ENCODE measurements at places on chromosomes 6 and 20.
A peak's percentile ranks its signal among the peaks of the same experiment; 100 is the strongest.

- peak; percentile 93 for DNase-seq
Measured at GRCh38 chr20:1434571-1435336, 31.9 kb downstream of the NSFL1C start.

- DNase-seq: no peak
Measured at GRCh38 chr6:37491830-37492208, 7.9 kb downstream of the CCDC167 start.

- no peak for DNase-seq
Measured at GRCh38 chr6:130239755-130240154, 17.0 kb upstream of the SAMD3 start.

DNA sequence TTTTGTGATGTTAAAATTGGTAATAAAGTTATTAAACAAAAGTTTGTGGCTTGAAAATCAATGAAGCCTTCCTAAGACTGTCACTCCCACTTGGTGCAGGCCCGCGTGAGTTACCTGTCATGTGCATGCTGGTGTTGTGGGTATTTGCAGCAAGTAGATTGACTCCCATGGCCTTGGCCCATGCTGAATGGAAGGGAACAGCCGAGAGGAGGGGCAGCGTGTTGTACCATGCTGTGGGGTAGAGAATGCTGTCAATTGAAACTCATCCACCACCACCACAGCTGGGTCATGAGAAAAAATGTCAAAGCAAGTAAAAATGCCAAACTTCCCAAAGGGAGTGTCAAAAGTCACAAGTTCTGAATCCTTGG is 12.7 kb upstream of the VNN1 start:
- no peak for DNase-seq

GRCh38 chr20:21280522-21281016 is 22.6 kb upstream of the XRN2 start:
- no peak for DNase-seq

DNA sequence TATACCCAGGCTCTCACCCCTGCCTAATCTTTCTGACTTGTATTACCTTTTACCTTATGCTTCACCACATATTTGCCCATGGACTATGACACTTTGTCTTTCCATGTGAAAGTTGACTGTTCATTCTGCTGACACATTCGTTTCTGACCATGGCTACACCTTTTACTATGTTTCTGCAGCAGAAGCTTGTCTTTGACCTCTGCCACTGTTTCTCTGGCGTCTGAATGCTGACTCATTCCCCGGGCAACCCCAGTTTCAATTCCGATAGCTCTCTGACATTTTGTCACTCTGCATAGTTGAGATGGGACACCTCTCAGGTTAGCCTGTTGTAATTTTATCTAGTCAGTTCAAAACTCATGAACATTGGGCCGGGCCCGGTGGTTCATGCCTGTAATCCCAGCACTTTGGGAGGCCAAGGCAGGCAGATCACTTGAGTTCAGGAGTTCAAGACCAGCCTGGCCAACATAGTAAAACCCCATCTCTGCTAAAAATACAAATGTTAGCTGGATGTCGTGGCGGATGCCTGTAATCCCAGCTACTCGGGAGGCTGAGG is 50.7 kb downstream of the SLC26A8 start:
- DNase-seq: no peak

- no peak for DNase-seq
Measured at GRCh38 chr6:34352305-34352937, 40.0 kb downstream of the NUDT3 start.

- DNase-seq: no peak
Measured at GRCh38 chr6:122788663-122789181, 336 bp upstream of the SMPDL3A start.

GRCh38 chr6:85479208-85479607 is 29.3 kb downstream of the NT5E start:
- DNase-seq: no peak

GRCh38 chr6:157773248-157773773 is 49.7 kb upstream of the SNX9 start:
- DNase-seq: no peak

- DNase-seq: no peak
Measured at GRCh38 chr6:151075930-151076555, 163.7 kb upstream of the AKAP12 start.

DNA sequence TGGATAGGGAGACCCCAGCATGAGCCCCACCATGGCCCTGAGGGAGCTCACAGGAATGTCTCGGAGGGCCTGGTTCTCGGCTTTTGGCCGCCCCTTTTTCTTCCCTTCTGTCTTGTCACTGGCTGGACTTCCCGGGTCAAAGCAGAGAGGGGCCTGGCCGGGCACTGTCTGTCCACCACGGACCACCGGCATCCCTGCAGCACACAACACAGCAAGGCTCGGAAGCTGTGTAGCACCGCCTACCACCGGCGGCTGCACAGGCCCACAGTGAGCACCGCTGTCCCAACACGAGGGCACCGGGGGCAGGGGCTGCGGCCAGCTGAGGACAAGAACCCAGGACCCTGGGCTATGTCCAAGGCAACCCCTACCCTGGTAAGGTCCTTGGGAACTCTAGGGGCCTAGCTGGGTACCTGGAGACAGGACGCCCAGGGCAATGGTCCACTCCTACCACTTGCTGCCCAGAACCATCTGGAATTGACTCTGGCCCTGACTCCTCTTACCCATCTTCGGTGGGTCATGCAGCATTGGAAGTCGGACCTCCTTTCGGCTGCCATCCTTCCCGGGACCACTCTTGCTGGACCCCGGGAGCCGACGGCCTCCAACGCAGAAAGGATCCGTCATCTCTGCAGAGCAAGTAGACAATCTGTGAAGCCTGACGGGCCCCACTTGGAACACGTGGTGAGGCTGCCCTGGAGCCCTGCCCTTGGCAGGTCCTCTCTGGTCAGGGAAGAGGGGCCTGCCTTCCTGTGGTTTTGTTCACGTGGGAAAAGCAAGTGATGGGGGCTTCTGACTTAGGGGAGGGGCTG is 2.2 kb downstream of the ZNF512B start:
- no peak for DNase-seq

- DNase-seq: no peak
Measured at GRCh38 chr20:23061734-23062561, 12.5 kb upstream of the THBD start.

DNA sequence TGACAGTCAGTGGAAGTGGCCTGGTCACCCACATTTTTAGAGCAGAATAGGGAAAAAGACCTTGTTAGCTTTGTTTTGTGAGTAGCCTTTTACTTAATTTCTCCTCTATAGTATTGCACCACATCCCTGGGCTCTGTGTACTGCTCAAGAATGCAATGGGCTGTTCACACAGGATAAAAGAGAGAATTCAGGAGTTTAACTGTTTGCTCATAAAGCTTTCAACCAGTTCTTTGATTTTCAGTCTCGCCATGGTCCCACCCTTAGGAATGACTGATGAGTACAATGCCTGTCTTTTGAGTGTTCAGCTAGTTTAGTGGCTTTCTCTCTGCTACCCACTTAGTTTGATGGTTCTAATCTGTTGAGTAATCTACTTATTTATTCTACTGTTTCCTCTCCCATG is 129.7 kb downstream of the PLG start:
- no peak for DNase-seq

- DNase-seq: no peak
Measured at GRCh38 chr6:82959385-82959941, 106.2 kb downstream of the UBE3D start.

DNA sequence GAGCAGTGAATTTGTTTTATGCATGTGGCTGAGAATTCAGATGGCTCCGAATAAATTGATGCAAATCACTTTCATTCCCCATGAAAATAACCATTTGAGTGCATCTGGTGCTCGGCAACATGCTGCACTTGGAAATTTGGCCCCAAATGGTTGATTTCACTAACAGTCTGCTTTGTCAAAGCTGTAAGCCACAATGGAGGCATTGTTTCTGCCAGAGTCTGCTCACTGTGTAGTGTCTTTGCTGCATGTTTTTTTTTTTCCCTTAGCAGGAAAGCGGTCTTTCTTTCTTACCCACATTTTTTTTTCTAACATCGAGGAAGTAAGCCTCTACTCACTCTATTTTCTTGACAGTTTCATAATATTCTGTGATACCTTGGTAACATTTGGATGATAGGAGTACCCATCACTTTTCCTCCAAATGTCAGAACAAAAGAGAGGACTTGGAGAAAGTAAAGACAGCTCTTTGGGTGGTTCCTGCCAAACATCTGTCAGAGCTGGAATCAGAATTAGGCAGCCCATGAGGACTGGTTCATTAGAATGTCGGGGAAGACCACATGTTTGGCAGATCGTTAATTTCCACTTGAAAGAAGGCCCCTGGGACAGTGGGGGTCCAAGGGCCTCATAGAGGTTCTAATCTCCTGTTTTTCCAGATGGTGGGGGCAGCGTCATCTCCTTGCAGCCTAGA is 149.5 kb downstream of the DOK5 start:
- no peak for DNase-seq

DNA sequence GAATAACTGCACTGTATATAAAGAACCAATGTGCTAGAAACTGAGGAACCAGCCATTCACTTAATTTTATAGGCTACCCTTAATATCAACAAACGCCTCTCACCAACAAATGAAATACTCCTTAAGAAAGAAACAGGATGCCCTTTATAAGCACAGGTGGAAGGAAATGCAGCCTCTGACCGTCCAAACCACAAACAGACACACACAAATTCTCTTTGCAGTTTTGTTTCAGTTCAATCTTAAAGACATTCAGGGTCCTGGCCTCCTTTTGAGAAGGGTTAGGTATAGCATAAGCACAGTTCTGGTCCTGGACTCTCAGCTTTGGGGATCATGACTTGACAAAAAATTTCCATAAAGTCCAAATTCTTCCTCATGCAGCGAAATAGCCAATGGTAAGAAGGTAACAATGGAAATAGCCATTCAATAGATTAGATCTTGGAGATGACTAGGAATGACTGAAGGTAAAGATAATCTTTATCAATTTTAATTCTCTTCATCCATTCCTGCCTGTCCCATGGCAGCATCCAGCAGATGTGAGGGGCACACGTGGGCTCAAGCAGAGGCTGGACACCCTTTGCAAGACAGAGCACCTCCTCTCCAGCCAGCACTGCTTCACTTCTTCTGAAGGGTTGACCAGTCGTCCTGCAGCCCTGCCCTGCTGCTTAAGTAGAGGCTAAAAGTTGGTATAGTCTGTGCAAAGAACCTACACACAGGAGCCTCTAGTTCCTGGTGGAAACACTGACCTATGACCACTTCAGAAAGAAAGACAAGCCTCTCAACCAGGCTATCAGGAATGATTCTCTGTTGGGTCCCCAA is 123.9 kb downstream of the CD83 start:
- DNase-seq: no peak

GRCh38 chr20:42260184-42260583 is 642.0 kb upstream of the CHD6 start:
- no peak for DNase-seq

- DNase-seq: no peak
Measured at GRCh38 chr6:115908906-115909559, 151.7 kb downstream of the FRK start.

Data from SW 1271 (cell line).